ENCODE measurements at places on chromosomes 1 and 21.

- no peak overlapping the region for H3K4me3 ChIP-seq
- H3K27ac ChIP-seq, result no peak overlapping the region
- H3K36me3 ChIP-seq, result no peaks in the 10 kb centered on the region
- H3K4me1 ChIP-seq, result no peaks in the 10 kb centered on the region
These were observed 2.8 kb downstream of the CD48 start for GRCh38 chr1:160708801-160709200.

- peaks cover 8% of the 10 kb centered on the region for H3K36me3 ChIP-seq
- H3K4me3 ChIP-seq, result no peak overlapping the region
- no peak overlapping the region for H3K27ac ChIP-seq
- no peaks in the 10 kb centered on the region for H3K4me1 ChIP-seq
- H3K27me3 ChIP-seq, result no peaks in the 10 kb centered on the region
These were observed 28.0 kb upstream of the SMPDL3B start for GRCh38 chr1:27906759-27907158.

GRCh38 chr1:29457496-29458368, 221.4 kb downstream of the PTPRU start:
- H3K27me3 ChIP-seq, result peaks cover 3% of the 10 kb centered on the region
- H3K36me3 ChIP-seq, result no peaks in the 10 kb centered on the region
- no peak for DNase-seq

GRCh38 chr1:150180474-150180873, 30.8 kb downstream of the PLEKHO1 start:
- DNase-seq, result no peak
- H3K4me1 ChIP-seq, result no peaks in the 10 kb centered on the region
- no peaks in the 10 kb centered on the region for H3K27me3 ChIP-seq

DNA sequence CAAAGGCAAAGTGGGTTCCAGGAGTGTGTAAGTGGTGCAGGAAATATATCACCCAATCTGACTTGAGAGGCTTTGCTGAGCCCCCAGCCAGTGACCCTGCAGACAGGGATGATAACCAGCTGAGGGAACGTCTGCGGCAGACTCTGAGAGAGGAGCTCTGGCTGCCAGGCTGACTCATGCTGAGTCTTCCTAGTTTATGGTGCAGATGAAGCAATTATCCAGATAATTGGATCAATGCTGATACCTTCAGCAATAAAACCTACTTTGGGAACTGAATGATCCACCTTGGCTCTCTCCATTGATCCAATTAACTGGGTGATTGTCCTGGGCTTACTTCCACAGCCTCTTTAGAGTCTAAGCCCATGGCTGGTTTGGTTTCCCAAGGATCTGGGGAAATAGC, 7.3 kb downstream of the C8B start:
- H3K27me3 ChIP-seq, result peaks cover 14% of the 10 kb centered on the region
- H3K27ac ChIP-seq, result no peak overlapping the region
- H3K4me3 ChIP-seq, result no peak overlapping the region
- DNase-seq, result no peak
- peaks cover 11% of the 10 kb centered on the region for H3K4me1 ChIP-seq
- no peaks in the 10 kb centered on the region for H3K36me3 ChIP-seq

- DNase-seq, result peak; percentile 63
- no peak overlapping the region for H3K27ac ChIP-seq
- peaks cover 8% of the 10 kb centered on the region for H3K27me3 ChIP-seq
- no peaks in the 10 kb centered on the region for H3K36me3 ChIP-seq
These were observed 4.8 kb upstream of the TFF3 start for GRCh38 chr21:42319851-42320572.

- no peak for DNase-seq
- H3K4me1 ChIP-seq, result peaks cover 7% of the 10 kb centered on the region
- H3K4me3 ChIP-seq, result no peak overlapping the region
- no peaks in the 10 kb centered on the region for H3K36me3 ChIP-seq
- H3K27ac ChIP-seq, result no peak overlapping the region
These were observed 28.8 kb upstream of the SLC26A9 start for GRCh38 chr1:205972081-205972480.

DNA sequence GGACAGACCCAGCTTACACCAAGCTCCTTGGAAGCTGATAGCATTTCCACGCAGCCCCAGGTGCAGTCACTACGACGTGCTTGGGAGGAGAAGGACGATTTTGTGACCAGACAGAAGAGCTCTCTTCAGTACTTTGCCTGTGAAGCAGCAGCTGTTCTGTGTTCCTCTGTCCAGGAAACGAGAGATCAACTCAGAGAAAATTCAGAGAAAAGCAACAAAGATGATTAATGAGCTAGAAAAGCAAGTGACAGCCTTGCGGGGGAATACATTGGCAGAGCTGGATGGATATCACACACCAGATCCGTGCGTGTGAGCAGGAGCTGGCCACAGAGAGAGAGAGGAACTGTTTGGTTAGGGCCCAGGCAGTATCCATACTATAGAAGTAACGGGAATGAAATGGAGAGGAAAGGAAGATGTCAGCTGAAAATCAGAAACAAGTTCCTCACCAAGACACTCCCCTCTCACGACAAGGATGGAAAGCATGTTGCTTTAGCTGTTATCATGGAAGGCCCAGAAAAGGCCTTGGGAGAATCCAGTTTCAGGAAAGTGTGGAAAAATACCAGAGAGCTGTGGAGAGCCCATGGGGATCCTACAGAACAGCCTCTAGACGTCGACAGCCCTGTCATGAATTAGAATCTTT, 106.2 kb downstream of the TOMM20 start:
- H3K4me3 ChIP-seq, result no peak overlapping the region
- DNase-seq, result no peak
- no peaks in the 10 kb centered on the region for H3K36me3 ChIP-seq
- no peak overlapping the region for H3K27ac ChIP-seq

DNA sequence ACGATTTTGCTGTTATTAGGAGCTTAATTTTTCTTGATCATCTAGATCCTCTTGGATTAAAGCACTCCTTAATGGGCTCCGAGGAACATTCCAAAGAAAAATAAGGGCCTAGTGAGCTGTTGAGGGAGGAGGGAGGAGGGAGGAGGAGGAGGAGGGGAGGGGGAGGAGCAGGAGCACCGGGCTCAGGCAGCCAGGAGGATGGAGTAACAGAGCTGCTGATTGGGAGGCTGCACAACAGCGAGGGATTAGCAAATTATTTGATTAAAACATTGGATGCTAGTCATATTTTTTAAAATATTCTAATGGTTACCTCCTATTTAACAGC, 302.1 kb upstream of the RRP15 start:
- no peaks in the 10 kb centered on the region for H3K4me1 ChIP-seq
- H3K27me3 ChIP-seq, result peaks cover 7% of the 10 kb centered on the region
- DNase-seq, result no peak
- no peaks in the 10 kb centered on the region for H3K36me3 ChIP-seq
- H3K4me3 ChIP-seq, result no peak overlapping the region

DNA sequence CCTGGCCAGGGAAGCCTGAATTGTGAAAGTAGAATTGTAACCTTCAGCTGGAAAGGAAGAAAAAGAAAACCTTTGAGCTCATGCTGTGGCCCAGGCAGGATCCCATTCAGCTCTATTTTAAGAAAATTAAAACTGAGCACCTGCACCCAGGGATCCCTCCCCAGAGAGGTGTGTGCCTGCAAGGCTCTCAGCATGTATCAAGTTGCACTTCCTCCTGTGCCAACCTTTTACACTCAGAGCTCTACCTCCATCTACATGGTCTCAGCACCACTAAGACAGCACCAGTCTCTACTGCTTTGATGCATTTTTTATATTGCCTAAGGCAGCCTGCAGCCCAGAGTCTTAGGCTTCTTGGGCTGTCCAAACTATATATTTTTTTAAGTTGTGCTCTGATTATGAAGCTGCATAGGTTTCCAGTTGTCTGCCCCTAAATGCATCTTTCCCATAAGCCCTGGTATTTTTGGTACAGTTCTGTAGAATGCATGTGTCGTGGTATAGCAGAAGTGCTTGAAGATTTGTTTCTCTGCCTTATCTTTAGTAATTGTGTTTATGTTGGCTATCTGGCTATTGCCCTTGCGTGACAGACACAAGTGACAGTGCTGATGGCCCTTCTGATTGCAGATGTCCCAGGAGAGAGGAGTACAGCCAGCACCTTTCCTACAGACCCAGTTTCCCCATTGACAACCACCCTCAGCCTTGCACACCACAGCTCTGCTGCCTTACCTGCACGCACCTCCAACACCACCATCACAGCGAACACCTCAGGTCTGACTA, 63.1 kb downstream of the PTPRC start:
- no peaks in the 10 kb centered on the region for H3K36me3 ChIP-seq
- peaks cover 5% of the 10 kb centered on the region for H3K27me3 ChIP-seq
- H3K4me1 ChIP-seq, result peaks cover 23% of the 10 kb centered on the region
- DNase-seq, result no peak

DNA sequence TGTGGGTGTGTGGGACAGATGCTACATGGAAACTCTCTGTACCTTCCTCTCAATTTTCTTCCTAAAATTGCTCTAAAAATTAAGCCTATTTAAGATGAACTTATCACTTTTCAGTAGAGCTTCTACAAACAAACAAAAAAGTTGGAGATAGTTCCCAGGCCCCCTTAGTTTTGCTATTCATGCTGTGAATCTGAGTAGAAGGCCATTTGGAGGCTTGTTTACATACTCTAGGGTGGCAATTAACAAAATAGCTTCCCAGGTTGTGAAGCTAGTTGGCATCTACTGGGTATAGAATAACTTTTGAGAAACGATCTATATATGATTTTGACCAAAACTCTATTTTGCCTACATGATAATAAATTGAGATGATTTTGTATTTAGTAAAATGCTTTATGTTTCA, 541.4 kb upstream of the B3GALT2 start:
- no peaks in the 10 kb centered on the region for H3K27me3 ChIP-seq
- H3K4me3 ChIP-seq, result no peak overlapping the region
- no peaks in the 10 kb centered on the region for H3K36me3 ChIP-seq
- H3K27ac ChIP-seq, result no peak overlapping the region
- H3K4me1 ChIP-seq, result no peaks in the 10 kb centered on the region

- H3K27ac ChIP-seq, result no peak overlapping the region
- no peaks in the 10 kb centered on the region for H3K4me1 ChIP-seq
- H3K36me3 ChIP-seq, result no peaks in the 10 kb centered on the region
- no peak overlapping the region for H3K4me3 ChIP-seq
- H3K27me3 ChIP-seq, result no peaks in the 10 kb centered on the region
These were observed 54.5 kb upstream of the APP start for GRCh38 chr21:26225046-26225445.

DNA sequence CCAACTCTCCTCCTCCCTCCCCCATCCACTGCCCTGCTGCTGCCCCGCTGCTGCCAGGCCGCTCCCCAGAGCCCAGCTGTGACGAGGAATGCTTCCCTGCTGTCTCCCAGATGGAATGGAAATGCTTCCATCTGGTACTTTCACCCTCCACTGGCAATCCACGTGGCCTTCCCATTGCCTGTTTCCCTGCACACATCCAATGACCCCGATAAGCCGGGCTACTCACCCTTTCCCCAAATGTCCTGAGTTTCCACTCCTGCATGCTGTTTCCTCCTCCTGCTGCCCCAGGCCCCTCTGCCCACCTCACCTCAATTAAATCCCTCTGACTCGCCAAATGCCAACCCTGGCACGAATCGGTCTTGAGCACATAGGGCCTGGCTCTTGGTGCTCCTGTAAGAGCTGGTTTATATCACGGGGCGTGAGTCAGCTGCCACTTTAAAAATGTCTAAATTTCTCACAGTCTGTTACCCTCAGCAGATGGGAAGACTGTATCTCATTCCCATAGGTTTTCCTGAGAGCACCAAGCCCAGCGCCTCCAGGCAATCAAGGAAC, 36.4 kb downstream of the MRAP start:
- H3K27ac ChIP-seq, result peak overlapping the region; percentile 17
- H3K4me1 ChIP-seq, result peaks cover 33% of the 10 kb centered on the region
- no peaks in the 10 kb centered on the region for H3K27me3 ChIP-seq
- H3K4me3 ChIP-seq, result no peak overlapping the region
- DNase-seq, result no peak

DNA sequence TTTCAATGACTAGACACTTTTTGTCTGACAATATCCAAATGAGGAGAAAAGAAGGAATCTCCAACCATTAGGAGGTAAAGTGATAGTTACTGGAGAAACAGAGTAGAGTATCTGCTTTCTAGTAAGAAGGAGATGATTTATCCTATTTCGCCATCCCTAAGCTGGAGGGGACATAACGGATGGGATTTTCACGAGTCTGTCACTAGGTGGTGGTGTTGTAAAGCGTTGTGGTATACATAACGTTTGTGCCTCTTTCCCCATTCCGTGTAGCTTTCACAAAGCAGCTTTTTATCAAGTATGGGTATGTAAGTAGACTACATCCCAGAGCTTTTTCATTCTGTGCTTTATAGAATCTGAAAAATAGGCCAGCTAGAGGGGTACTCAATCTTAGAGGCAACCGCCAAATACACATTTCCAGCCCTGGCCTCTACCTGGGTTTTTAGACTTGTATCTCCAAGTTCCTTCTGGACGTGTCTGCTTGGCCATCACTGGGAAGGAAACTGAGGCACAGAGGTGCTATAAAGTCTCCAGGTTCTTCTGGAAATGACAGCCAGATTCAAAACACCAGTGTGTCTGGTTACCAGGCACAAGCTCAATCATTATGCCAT, 33.3 kb upstream of the FAM3B start:
- no peaks in the 10 kb centered on the region for H3K36me3 ChIP-seq
- DNase-seq, result no peak
- no peaks in the 10 kb centered on the region for H3K4me1 ChIP-seq
- H3K27me3 ChIP-seq, result peaks cover 5% of the 10 kb centered on the region

GRCh38 chr1:170495006-170495405, 37.0 kb upstream of the GORAB start:
- no peak for DNase-seq
- H3K4me1 ChIP-seq, result peaks cover 11% of the 10 kb centered on the region
- no peaks in the 10 kb centered on the region for H3K36me3 ChIP-seq
- H3K4me3 ChIP-seq, result no peak overlapping the region

DNA sequence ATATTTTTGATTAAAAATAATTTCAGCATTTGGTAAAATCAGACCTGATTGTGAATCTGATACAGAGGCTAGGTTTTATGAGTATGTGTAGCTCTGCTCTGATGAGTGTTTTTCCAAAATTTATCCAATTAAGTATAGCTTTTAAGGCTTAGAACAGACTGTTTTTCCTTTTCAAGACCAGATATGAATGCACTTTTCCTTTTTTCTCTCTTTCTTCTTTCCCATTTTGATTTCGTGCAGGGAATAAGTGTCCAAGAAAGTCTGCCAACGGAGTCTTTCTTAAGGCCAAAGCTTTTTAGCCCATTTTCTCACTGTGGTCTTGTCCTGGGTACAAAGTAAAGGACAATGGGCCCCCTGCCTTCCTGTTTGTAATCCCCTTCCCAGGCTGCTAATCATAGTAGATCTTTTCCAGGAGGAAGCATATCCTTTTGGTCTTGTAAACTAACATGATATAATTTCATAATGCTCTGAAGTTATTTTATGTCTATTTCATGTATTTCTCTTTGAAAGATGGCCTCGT, 2.9 kb downstream of the KIF1B start:
- H3K27me3 ChIP-seq, result no peaks in the 10 kb centered on the region
- H3K4me1 ChIP-seq, result peaks cover 48% of the 10 kb centered on the region
- no peak for DNase-seq
- no peaks in the 10 kb centered on the region for H3K36me3 ChIP-seq

GRCh38 chr1:98059620-98060019, 138.8 kb upstream of the DPYD start:
- H3K4me3 ChIP-seq, result no peak overlapping the region
- H3K27me3 ChIP-seq, result peaks cover 27% of the 10 kb centered on the region
- no peaks in the 10 kb centered on the region for H3K36me3 ChIP-seq
- no peaks in the 10 kb centered on the region for H3K4me1 ChIP-seq

GRCh38 chr1:184210862-184211261, 159.3 kb downstream of the TSEN15 start:
- H3K4me1 ChIP-seq, result peaks cover 17% of the 10 kb centered on the region
- H3K27me3 ChIP-seq, result no peaks in the 10 kb centered on the region
- no peak for DNase-seq
- H3K36me3 ChIP-seq, result no peaks in the 10 kb centered on the region
